ENCODE measurements at places on chromosomes 2 and 18. TPM values are rescaled to one million over a fixed set of nuclear protein-coding genes. Genes with fewer than 3 reads are reported as not detected.

The UGT1A1 gene
- 2.7 TPM for polyA plus RNA-seq

DNA sequence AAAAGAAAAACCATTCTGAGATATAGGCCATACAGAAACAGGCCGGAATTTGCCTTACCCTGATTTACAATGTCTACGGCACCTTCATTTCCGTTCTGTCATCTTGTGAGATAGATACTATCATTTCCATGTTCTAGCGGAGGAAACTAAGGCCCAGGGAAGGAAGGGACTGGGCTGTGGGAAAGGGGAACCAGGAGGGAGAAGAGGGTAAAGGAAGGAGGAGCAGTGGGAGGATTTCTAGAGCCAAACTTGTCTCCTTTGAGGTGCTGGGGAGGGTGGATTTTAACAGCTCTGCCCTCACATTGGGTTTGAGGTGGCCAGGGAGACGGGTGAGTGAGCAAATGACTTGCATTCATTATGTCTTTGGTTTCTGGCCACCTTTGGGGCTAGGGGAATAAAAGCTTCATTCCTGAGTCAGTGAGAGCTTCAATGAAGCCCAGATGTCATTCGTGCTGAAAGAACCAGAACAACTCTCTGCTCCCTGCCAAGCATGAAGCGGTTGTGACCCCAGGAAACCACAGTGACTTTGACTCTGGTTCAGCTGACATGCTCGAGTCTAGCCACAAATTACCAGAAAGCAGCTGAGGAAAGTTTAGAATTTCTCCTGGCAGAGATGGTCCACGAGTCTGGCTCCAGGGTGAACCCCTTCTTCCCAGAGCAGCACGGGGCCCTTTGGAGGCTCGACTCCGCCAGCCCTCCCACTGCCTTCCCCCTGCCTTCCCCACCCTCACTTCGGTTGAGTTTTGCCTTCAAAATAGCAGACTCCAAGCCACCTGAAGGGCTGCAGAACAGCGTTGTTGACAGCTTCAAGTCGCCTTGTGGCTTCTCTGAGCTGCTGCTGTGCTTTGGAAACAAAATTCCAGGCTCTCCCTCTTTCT is 3.8 kb downstream of the ACTG2 start:
- H3K4me3 ChIP-seq: no peak overlapping the region
- H3K27me3 ChIP-seq: no peaks in the 10 kb centered on the region
- no peak overlapping the region for H3K27ac ChIP-seq
- H3K4me1 ChIP-seq: no peaks in the 10 kb centered on the region
- DNase-seq: no peak

GRCh38 chr2:240397542-240397916 is 37.9 kb upstream of the GPC1 start:
- H3K36me3 ChIP-seq: no peaks in the 10 kb centered on the region
- no peak for DNase-seq
- no peak overlapping the region for H3K27ac ChIP-seq
- peaks cover 8% of the 10 kb centered on the region for H3K4me1 ChIP-seq
- H3K27me3 ChIP-seq: peaks cover 24% of the 10 kb centered on the region

DNA sequence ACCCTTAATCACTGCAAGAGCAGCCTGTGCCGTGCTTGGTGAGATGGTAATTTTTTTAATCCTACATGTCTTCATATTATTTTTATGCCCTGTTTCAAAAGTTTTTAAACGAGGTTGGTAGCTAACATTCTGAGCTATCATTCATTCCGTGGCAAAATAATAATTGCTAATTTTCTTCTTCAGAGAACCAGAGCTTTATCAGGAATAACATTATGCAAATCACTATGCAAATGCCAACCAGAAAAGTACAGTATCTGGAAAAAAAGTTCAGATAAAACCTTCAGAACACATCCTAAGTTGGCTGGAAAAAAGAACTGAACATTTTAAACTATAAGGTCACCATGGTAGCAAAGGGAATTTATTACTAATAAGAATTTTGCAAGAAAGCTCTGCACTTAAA is 165.1 kb upstream of the NABP1 start:
- H3K36me3 ChIP-seq: no peaks in the 10 kb centered on the region
- no peak overlapping the region for H3K4me3 ChIP-seq
- no peaks in the 10 kb centered on the region for H3K4me1 ChIP-seq
- DNase-seq: no peak
- H3K27ac ChIP-seq: no peak overlapping the region

DNA sequence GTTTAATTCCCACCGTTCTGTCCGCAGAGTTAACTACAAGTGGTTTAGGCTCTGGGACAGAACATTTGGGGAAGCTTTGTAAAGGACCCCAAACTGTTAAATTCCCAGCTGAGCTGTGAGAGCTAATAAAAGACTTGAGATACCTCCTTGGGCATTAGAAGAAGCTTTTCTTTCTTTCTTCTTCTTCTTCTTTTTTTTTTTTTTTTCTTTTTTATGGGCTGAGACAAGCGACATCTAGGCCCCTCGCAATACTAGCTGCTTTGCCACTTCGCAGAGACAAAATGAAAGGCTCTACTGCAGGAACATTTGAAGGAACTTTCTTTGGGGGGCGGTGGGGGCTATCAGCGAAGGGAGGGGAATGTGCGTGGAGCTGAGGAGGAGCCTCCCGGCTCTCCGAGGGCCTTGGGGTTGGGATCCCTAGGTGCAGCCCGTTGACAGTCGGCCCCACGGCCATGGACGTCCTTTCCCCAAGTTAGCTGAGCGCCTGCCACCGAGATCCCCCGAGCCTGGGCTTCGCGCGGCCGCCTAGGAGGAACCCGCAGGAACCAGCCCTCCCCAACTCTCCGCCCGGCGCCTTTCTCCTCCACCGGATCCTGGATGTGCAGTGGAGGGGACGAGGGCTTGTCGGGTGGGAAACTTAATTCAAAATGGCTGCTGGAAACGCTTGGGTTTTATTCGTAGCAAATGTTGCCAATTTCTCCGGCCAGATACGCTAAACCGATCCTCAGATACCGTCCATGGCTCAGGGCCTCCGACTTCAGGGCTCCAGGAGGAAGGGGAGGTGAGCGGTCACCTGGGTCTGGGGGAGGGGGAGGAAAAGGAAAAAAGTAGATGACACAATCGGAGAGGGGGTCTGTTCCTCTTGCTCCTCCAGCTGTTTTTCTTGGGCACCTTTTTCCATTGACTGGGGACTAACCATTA is 4.2 kb downstream of the MEIS1 start:
- no peaks in the 10 kb centered on the region for H3K36me3 ChIP-seq
- H3K27me3 ChIP-seq: no peaks in the 10 kb centered on the region
- no peak overlapping the region for H3K27ac ChIP-seq
- no peak for DNase-seq
- peaks cover 10% of the 10 kb centered on the region for H3K4me1 ChIP-seq

All from keratinocyte (primary cell).